ENCODE measurements at places on chromosomes 3 and 15.
A peak's percentile ranks its signal among the peaks of the same experiment; 100 is the strongest.

GRCh38 chr3:126005951-126006350, 37.0 kb downstream of the ROPN1B start:
- DNase-seq: no peak

DNA sequence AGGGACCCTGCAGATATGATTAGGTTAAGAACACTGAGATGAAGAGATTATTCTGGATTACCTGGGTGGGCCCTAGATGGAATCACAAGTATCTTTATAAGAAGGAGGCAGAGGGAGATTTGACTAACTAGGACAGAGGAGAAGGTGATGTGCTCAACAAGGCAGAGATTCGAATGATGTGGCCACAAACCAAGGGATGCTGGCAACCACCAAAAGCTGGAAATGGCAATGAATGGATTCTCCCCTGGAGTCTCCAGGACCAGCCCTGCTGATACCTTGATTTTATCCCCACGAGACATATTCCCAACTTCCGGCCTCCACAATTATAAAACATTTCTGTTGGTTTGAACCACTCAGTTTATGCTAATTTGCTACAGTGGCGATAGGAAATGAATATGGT, 42.9 kb downstream of the RGMA start:
- DNase-seq: no peak

GRCh38 chr3:79172241-79172640, 595.6 kb downstream of the ROBO1 start:
- no peak for DNase-seq

GRCh38 chr3:66592016-66592761, 91.4 kb upstream of the LRIG1 start:
- no peak for DNase-seq

GRCh38 chr3:186549497-186549896, 5.3 kb upstream of the CRYGS start:
- no peak for DNase-seq

GRCh38 chr3:40417845-40418543, 31.0 kb downstream of the ENTPD3 start:
- DNase-seq: no peak

GRCh38 chr3:99579965-99580364, 58.4 kb upstream of the COL8A1 start:
- no peak for DNase-seq

GRCh38 chr3:64354221-64354620, 129.0 kb upstream of the PRICKLE2 start:
- DNase-seq: no peak

DNA sequence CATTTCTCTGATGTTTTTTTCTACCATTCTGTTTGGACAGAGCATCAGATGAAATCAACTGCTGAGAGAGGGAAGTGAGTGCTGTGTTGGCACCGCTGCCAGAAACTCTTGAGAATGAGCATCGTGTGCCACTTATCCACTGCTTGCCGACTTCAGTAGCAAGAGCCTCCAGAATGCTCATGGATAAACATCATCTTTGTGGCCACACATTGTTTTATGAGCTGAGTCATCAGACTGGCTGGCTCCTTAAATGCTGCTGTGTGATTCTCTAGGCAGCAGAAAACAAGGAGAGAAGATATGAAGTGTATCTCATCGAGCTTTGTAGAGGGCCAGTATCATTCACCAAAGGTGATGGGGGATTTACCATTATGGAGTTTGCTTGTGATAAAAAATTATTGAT, 3.4 kb upstream of the DOCK3 start:
- DNase-seq: peak; percentile 2

DNA sequence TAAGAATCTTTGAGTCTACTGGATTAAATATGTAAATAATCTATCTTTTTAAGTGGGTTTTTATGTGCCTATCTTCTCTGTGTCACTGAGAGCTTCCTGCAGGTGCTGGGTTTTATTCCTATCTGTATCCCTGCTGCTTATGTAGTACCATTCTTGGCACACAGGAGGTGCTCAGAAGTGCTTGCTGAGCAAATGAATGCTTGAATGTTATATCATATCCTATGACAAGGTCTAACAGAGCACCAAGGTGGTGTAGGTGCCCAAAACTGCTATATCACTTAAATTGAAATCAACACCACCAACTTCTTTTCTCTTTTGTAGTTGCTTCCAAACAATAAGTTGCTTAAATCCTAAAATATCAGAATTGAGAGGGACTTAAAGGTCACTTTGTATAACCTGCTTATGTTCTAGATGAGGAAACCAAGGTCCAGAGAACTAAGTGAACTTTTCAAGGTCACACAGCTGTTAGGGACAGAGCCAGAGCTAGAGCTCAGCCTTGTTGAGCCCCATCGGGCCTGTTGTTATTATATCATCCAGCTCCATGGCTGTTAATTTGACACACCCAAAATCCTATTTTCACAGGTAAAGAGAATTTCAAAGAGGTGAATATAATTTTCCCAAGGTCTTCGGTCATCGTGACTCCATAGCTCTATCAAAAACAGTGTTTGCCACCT, 46.0 kb downstream of the CCNL1 start:
- no peak for DNase-seq

DNA sequence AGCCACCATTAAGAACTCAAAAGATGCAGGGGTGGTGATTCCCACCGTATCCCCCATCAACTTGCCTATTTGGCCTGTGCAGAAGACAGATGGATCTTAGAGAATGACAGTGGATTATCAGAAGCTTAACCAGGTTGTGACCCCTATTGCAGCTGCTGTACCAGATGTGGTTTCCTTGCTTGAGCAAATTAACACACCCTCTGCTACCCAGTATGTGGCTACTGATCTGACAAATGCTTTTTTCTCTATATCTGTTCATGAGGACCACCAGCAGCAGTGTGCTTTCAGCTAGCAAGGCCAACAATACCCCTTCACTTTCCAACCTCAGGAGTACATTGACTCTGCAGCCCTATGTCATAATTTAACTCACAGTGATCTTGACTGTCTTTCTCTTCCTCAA, 8.6 kb upstream of the MCF2L2 start:
- no peak for DNase-seq

DNA sequence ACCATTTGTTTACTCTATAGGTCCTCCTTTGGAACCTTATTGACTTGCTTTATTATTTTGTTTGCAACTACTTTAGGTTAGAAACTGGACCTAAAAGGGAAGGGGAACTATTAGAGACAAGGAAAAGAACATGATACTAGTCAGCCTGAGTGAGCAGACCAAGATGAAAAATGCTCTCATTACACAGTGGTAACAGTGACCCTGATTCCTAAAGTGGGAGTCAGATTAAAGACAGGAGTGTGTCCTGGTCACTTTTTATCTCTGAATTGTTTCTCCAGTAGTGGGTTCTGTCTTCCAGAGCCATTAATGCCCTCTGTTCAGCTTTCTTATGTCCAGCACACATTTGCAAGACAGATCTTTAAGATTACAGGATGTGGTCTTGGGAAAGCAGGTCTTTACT, 124.1 kb downstream of the TMEM108 start:
- no peak for DNase-seq

DNA sequence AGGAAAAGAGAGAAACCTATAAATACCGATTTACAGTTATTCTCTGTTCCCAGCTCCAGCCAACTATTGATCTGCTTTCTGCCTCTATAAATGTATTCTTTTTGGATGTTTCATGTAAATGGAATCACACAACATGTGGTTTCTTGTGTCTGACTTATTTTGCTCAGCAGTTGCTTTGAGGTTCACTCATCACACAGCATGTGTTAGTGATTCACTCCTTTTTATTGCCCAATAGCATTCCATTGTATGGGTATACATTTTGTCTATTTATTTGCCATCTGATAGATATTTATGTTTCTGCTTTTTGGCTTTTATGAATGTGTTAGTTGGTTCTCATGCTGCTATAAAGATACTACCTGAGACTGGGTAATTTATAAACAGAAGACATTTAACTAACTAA, 23.6 kb downstream of the CCR1 start:
- DNase-seq: no peak

- no peak for DNase-seq
These were observed 81.6 kb upstream of the GALNT15 start for GRCh38 chr3:16092923-16093322.

DNA sequence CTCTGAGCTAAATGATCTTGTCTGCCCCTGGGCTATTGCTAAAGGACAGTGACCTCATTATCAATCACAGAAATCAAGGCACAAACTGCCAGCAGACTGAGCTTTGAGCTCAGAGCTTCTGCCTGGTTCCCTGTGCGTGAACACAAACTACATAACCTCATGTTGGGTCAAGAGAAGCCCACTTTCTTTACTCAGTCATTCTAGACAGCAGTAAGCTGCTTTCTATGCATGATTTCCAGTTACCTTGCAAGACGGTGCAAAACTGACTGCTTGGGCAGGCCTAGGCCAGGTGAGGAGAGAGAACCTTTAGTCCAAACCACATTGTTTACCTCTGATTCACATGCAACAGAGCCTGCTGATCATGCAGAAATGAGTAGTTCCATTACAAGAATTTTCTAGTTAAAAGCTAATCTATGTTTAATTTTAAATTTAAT, 75.1 kb downstream of the ARRDC4 start:
- no peak for DNase-seq

- DNase-seq: no peak
These were observed 33.5 kb downstream of the PDIA5 start for GRCh38 chr3:123100193-123100776.

DNA sequence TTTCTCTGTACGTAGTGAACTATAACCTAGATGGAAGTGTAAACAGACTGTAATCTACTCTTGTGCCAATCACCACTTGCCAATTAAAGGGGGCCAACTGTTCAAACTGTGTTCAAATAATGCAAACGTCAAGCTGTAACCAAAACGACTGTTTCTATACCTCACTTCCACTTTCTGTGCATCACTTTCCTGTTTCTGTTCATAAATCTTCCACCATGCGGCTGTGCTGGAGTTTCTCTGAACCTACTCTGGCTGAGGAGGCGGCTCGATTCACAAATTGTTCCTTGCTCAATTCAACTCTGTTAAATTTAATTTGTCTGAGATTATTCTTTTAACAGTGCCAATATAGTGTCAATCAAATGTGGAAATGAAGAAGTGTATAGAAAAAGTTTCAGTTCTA, 206.7 kb upstream of the TBC1D5 start:
- DNase-seq: peak; percentile 60

- no peak for DNase-seq
These were observed 277.2 kb downstream of the UBE2E2 start for GRCh38 chr3:23480329-23480714.

DNA sequence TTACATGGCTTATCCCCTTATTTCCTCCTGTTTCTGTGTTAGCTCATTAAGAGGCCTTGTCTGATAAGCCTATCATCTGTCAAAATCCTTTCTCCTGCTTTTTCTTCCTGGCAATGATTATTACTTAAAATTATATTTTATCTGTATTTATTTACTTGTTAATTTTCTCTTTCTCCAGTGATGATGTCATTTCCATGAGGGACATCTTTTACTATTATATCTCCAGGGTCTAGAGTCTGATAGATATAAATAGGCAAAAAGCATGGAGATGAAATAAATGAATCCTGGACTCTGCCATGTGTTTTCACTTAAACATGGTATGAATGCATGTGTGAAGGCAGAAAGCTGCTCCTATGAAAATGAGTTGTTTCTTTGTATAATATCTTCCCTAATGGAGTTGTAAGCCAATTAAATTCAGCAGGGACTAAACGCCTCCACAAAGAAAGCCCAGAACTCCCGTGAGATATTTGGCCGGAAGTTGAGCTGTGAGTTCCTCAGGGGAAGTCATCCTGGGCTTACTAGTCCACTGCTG, 375.2 kb downstream of the TUSC7 start:
- DNase-seq: no peak

Data from common myeloid progenitor, CD34-positive (primary cell).